ENCODE measurements at places on chromosomes 7 and 10.

- no peak for DNase-seq
These were observed 30.5 kb downstream of the IPMK start for GRCh38 chr10:58237014-58237834.

DNA sequence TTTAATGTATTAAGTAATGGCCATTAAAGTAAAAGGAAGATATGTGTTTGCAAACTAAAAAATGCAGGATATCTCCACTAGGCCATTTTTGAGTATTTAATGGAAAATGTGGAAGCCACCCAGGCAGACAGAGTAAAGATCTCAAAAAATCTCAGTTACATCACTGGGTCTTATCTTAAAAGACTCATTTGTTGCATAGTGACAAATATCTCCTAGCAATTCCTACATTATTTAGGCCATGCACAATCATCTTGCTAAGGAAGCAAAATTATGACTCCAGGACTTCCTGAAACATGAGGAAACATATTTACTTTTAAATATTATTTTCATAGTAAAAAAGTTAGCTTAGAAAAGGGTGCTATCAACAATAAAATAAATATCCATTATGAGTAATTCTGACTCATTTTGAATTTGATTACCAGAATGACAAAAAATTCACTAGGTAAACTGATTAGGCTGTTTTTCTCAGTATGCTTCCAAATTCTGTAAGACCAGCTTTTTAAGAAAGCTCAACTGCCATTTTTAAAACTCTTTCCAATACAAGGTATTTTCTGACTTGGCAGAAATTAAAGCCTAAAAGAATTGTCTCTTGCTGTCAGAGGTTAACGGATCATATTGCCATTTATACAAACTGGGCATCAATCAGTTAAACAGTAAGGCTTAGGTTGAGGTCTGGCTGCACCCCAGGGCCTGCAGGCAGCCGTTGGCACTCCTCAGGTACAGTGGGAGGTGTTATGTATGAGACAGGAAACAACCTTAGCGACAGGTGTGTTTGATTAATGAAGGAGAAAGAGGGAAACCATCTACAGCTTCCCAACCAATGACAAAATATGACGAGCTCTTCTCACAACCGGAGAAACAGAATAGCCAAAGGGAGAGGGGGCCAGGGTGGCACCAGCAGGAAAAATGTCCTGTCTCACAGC is 31.8 kb downstream of the PCLO start:
- no peak for DNase-seq

DNA sequence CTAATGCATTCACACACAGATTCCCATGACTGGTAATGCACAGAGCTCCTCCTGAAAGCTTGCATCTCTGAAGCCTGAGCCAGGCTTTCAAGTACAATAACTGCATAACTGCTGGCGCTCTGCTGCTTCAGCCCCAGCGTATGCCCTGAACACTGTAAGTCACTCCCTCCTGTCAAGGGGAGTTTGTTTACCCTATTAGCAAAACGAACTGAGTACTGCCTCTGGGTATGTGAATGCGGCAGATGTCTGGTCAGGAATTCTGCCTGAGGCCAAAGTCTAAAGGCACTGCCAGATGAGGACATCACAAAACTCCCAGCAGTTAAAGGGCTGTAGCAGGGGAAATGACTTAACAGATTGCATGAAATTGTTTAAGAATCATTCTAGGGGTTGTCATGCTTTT is 97.7 kb downstream of the NRCAM start:
- DNase-seq: no peak

DNA sequence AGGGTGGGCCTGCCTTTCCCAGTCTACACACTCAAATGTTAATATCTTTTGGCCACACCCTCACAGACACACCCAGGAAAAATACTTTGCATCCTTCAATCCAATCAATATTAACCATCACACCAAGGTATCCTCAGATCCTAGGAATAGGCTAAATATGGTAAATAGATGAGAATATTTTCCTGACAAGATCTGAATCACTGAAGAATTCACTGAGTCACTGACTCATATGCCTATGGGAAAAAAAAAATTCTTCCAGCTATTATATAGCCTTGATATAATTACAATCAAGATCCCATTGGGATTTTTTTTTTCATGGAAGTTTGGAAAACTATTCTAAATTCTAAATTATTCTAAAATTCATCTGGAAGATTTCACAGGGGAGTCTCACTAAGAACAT is 65.8 kb downstream of the INHBA start:
- DNase-seq: no peak

DNA sequence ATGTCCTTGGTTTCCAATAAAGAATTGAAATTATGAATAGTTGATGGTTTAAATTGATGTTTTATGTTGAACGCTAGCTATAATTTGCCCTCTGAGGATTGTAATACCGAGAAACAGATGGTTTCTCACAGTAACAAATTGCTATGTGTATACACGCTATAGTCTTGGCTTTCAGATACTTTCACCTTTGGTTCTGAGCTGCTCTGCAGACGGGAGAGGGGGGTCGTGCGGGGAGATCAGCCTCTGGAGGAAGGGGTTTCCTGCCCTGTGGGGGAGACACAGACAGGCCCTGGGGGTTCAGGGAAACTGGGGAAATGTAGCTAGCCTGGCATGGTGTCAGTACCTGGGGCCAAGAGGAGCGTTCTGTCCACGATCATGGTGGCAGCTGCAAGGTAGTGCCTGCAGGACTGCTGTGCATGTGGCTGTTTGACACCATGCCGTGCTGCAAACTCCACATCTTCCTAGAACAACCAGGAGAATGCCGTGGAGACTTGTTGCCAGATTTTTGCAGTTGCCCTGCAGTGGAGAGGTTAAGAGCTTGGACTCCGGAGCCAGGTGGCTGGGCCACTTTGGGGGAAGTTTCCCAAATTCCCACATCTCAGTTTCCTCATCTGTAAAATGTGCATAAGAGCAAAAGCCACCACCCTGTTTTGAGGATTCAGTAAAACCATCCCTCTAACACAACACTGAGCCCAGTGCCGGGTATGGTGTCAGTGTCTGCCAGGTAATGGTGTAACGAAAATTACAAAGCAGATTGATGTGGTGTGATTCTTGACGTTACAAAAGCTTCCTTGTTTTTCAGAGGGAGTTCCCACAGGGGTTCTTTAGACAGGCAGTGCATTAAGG is 167.9 kb downstream of the CUX1 start:
- DNase-seq: no peak

DNA sequence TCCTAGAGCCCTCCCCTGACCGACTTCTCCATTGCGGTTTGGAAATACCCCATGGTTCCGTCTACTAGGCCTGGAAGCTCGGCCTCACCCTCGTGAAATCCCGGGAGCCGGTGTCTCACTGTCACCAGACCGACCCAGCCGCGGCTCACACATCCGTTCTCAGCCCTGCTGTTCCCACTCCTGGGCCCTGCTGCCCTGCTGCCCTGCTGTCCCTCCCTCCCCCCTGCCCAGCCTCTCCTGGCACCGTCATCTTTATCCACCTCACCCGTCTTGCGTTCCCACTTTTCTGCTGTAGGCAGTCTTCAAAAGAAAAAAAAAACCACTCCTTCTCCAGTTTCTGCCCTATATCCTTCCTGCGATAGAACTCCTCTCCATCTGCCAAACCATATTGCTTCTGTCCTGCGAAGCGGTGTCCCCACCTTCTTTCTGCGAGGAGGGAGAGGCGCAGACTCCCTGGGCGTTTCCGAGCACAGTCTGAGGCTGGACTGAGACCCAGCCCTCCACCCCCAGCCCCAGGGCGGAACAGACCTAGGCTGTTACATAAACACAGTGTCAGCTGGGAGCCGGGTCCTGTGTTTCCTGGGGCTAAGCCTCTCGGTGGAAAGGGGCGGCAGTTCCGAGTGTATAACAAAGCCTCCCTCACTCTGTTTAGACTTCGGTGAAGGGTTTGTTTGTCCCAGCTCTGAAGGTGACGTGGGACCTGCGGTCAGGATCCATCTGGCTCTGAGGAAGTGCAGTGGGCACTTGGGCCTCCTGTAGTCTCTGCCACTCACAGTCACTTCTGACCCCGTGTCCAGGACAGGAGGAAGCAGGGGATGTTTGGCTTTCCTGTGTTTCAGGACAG is 2.8 kb downstream of the AGAP3 start:
- no peak for DNase-seq

DNA sequence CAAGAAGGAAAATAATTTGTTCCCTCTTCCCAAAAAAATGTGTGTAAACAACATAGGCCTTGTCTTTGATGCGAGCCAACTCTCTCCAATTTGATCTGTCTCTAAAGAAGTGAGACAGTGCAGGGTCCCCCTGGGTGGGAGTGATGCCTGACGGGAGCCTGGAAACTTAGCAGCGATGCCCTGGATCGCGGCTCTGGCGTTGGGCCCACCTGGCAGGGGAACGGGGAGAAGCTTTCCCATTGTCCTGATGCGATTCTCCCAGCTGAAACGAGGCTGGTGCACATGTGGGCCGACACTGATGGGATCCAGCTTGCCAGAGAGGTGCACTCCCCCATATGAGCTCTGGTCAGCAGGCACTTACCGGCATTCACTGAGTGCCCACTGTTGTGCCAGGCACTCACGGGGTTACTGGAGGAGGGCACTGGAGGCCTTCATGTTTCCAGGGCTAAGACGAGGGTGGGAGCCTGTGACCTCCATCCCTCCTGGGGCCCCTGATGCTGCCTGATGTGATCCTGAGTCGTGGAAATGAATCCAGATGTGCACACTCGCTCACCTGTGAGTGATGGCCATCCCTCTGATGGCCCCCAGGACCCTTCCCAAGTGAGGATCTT is 132.8 kb downstream of the PTPN20 start:
- DNase-seq: no peak

GRCh38 chr7:9488555-9488954 is 1055.1 kb downstream of the NXPH1 start:
- no peak for DNase-seq

- no peak for DNase-seq
These were observed 46.1 kb downstream of the ZNF467 start for GRCh38 chr7:149727053-149727898.

GRCh38 chr10:87503886-87504285 is 807 bp upstream of the MINPP1 start:
- no peak for DNase-seq
